ENCODE measurements at places on chromosomes 6 and 20.
A peak's percentile ranks its signal among the peaks of the same experiment; 100 is the strongest.

DNA sequence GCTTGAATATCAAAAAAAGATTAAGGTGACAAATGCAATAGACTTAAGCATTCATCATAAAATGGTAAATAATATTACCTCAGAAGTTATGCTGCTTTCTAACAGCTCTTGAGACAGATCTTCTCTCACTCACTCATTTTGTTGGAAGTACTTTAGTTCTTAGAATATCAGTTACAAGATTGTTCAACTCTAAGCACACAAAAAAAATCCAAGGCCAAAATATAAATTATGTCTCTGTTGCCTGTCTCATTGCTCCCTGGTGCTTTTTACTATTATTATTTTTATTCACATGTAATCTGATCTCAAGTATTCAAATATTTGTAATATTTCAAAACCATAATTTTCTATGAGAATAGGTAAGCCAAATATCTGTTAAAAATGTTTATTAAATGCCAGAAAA is 259.4 kb upstream of the HSF2 start:
- DNase-seq: no peak

GRCh38 chr6:91613481-91613880 is 1026.6 kb upstream of the MAP3K7 start:
- peak; percentile 33 for DNase-seq

DNA sequence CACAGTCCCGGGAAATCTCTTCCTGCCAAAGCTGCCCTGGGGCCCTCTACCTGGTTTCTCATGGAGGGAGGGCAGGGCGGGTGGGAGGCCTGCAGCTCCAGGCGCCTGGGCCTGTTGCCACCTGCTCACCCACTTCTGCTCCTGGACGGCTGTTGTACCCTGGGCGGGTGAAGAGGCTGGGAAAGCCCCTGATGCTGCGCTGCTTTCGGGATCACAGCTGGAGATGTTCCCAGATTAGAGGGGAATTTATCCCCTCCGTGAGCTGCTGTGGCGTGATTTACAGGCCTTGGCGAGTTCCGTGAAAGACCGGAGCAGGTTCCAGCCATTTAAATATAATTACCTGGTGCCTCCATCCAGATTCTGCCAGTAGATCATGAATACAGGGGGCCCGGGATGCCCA is 12.3 kb upstream of the VSTM2L start:
- DNase-seq: no peak

- DNase-seq: no peak
These were observed 141.7 kb upstream of the CARMIL1 start for GRCh38 chr6:25137480-25137879.

- DNase-seq: no peak
These were observed 242.6 kb downstream of the ARID1B start for GRCh38 chr6:157019733-157020132.

DNA sequence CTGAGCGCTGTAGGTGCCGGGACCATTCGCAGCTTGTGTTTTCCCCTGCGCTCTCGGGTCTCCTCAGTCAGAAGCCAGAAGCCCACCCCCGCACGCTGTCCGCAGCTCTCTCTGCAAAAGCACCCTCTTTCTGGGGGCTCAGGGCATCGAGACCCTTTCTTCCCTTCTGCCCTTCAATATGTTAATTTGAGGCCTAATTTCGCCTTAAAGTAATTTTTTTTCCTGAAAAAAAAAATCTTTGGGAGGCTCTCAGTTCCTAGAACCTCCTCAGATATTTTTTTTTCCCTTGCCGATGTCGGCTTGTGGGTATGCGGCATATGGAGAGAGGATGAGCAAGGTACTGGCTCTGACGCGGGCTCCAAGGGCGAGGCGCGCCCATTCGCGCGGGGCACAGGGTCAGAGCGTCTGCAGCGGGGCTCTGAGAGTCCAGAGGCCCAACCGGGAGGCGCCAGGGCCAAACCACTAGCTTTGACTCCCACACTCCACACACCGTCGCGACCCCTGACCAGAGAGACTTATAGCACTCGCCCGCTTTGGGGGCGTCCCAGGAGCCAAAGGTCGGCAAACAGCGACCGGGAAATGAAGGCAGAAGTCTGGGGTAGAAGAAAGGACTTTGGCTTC is 893 bp downstream of the PRDM13 start:
- peak; percentile 51 for DNase-seq

- no peak for DNase-seq
These were observed 156.0 kb upstream of the FLRT3 start for GRCh38 chr20:14493408-14493807.

DNA sequence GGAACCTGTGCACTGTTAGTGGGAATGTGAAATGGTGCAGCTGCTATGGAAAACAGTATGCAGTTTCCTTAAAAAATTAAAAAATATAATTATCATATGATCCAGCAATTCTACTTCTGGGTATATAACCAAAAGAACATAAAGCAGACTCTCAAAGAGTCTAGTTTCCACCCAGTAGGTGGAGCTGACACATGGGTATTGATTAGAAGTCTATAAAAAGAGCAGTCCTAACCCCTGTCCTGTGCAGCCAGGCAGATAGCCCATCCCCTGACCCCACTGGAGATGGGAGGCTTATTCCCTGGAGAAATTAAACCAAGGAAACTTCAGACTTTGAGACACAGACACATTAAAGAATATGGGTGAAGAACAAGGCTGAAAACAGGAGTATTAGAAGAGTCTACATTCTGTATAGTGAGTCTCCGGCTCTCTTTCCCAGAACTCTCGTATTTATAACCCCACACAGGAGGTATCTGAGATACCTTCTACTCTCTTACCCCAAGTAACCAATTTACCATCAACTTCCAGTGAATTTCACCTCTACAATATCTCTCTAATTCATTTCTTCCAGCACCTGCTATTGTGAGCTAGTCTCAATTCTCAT is 92.3 kb downstream of the SEL1L2 start:
- DNase-seq: no peak

GRCh38 chr20:9609887-9610502 is 95.6 kb downstream of the LAMP5 start:
- peak; percentile 94 for DNase-seq

GRCh38 chr6:82204020-82204419 is 43.5 kb downstream of the IBTK start:
- no peak for DNase-seq

DNA sequence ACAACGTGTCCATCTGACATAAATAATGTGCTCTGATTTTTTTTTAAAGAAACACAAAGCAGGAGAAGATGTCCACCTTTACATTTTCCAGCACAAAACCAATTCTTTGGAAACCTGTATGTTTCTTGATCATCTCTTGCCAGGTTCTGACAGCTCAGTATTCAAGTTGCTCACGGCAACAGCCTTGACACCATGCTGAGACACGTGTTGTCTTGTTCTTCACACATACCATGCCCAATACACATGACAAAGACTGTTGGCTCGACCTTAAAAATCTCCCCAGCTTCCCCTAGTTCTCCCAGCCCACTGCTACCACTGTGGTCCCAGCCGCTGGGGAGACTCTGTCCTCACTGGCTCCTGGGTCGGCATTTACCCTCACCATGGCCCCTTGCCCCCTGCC is 518.9 kb downstream of the PREX1 start:
- peak; percentile 42 for DNase-seq

DNA sequence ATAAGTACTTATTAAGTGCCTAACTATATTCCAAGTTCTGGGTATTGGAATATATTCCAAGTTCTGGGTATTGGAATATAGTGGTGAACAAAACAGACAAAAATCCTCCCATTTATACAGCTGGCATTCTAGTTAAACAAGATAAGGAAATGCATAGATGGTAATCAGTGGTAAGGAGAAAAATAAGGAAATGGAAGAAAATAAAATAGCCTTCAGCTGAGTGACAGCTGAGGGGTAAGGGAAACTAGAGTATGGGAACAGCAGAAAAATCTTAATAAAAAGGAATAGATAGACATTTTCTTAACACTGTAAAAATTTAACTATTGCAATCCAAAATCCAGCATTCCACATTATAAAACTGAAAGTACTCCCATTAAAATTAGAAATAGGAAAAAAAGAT is 17.2 kb upstream of the WFDC10A start:
- no peak for DNase-seq

- no peak for DNase-seq
These were observed 225.2 kb downstream of the SMOC2 start for GRCh38 chr6:168666170-168666569.

DNA sequence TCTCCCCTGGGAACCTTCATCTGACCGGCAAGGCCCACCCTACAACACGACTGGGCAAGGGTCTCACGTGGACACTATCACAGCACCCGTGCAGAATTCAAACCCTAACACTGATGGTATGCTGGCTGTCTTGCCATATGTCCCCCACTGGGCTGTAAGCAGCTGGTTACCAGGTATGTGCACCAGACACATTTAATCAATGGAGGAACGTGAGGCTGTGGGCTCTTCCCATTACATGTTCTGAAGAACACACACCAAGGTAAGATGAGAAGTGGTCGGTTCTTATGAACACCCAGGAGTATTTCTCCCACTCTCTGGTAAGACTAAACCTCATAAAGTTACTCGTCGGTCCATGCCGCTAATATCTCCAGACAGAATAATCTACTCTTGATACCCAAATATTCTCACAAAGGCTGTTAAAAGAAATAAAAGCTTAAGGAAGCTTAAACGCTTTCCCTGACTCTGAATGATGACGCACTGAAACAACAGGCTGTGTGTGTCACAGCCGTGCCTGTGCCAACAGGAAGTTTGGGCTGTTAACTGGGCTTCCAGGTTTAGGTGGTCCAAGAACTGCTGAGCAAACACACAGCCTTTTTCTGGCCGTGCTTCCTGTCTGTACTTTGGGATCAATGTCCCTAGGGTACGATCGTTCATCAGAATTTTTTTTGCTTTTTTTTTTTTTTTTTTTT is 75.3 kb downstream of the SLC23A2 start:
- DNase-seq: peak; percentile 13

- no peak for DNase-seq
These were observed 151.2 kb upstream of the BEND3 start for GRCh38 chr6:107266563-107266962.

GRCh38 chr6:154783229-154783628 is 50.0 kb downstream of the SCAF8 start:
- no peak for DNase-seq

- DNase-seq: no peak
These were observed 3.0 kb upstream of the CCR6 start for GRCh38 chr6:167119670-167120582.

DNA sequence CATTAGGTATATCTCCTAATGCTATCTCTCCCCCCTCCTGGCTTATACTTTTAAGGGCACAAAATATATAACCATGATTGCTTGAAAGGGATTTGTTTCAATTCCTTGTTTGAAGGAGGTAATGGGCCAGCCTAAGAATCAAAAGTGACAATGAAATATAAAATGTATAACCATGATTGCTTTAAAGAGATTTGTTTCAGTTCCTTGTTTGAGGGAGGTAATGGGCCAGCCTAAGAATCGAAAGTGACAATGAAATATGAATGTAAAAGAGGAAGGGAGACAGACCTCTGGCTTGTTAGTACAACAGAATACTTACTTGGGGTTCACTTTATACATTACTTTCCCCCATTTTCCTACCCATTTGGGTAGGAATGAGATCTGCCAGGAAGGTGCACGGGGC is 55.5 kb downstream of the FOXC1 start:
- DNase-seq: no peak

GRCh38 chr6:14276667-14277404 is 159.3 kb downstream of the CD83 start:
- no peak for DNase-seq

DNA sequence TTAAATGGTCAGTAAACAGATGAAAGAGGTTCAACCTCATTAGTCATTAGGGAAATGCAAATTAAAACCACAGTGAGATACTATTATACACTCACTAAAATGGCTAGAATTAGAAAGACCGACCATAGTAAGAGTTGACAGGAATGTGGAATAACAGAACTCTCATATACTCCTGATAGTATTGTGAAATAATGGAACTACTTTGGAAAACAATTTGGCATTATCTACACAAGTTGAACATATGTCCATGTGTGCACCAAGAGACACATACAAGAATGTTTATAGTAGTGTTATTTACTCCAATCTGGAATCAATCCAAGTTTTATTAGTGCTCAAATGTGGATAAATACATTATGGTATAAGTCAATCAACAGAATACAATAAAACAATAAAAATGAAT is 59.6 kb downstream of the AK9 start:
- no peak for DNase-seq

DNA sequence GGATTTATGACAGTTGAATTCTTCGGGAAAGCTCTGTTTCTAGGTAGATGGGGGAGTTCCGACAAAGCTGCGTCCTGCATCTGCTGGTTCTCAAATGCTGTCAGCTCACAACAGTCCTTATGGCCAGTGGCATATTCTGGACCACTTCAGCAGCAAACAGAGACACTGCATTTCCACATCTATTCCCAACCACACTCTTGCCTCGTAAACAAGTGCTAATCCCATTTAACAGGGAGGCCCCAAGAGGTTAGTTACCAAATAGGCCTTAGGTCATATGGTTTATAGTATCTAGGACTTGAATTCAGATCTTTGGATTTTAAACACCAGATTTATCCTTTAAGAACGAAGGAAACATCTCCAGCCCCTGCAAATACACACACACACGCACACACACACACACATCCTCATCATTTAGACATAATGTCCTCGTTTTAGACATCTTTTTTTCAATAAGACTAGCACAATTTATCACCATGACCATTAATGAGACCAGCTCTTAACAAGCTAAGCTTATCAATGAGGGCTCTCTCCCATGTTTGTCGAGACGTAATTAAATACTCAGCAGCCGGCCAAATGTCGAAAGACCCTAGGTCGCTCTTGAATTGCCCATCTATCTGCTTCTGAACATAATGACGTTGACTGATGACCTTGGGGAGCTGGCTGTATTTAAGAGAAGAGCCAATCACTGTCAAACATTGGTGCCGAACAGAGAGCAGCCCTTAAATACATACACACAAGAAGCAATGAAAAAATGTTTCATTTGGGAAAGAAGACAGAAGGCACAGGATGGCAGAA is 84.5 kb downstream of the PSMG4 start:
- DNase-seq: no peak

GRCh38 chr20:47789081-47789763 is 3.9 kb upstream of the SULF2 start:
- DNase-seq: no peak

DNA sequence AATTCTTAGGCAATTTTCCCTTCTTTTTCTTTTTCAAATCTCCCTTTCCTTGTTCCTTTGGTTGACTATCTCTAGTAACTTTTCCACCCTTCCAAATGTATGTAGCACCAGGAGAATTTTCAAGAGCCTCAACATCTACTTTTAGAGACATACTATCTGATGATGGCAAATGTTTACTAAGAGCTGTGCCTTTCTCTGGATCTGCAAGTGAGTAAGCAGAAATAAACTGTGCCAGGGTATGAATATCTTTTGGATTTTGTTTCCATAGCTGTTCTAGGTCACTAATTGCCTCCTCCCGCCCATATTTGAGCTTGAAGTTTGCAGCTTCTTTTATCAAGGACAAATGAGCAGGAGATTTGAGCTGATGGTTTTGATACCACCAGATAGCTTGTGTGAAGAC is 69.5 kb downstream of the GTF2H5 start:
- no peak for DNase-seq

GRCh38 chr20:47196091-47197081 is 160.1 kb downstream of the ZMYND8 start:
- peak; percentile 81 for DNase-seq

- DNase-seq: no peak
These were observed 76.0 kb upstream of the NHSL1 start for GRCh38 chr6:138575257-138575656.

GRCh38 chr6:128617285-128617684 is 96.9 kb upstream of the PTPRK start:
- no peak for DNase-seq
